ENCODE measurements at places on chromosomes 4 and X. TPM values are rescaled to one million over a fixed set of nuclear protein-coding genes. Genes with fewer than 3 reads are reported as not detected.

- peak; percentile 61 for DNase-seq
These were observed 133.4 kb downstream of the RASL11B start for GRCh38 chr4:52995360-52996030.

DNA sequence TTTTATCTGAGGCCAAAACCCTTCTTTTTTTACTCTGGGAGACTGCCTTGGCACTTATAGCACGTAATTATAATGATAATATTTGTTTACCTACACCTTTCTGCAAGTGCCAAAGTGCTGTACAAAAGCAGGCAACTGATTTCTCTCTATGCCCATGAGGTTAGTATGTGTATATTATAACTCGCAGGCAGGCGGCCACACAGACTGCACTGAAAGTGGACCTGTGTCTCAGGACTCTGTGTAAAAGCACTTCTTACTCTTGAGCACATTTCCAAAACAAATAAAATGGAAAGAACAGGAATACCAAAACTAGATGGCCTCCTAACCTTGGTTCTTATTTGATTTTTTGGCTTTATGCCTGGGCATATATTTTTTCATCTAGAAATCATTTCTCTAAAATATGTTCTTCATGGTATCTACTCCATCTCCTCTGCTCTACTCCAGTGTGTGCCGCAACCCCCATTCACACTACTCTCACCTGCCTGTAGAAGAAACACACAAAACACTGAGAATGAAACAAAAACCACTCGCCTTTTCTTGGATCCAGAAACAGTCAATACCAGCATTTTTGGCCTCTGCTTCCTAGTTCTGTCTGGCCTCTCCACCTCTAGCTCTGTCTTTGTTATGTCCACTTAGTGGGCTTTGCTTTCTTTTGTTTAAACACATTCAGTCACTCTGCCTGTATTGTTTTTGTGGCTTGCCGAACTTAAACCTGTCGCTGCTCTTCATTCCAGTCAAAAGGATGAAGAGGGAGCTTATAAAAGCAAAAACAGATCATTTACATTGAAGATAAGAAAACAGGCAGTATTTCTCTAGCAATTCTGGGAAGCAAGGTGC is 934.5 kb upstream of the TENM3 start:
- DNase-seq: no peak

DNA sequence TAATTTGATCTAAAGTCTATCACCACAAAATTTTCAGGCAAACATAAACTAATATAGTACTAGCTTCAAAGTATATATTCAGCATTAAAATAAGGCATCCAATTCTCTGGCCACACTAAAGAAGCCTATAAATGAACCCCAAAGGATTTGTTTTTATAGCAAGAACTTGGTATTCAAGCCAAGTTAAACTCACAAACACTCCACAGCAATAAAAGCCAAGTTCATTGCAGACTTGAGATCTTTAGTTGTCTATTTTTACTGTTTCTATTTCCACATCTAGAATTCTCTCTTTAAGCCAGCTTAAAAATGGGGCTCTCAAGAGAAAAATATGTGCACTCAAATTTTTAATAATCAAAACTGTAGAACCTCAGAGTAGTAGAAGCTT is 51.1 kb downstream of the WDFY3 start:
- DNase-seq: no peak

- DNase-seq: no peak
These were observed 70.1 kb downstream of the PCYT1B start for GRCh38 chrX:24577091-24577490.

DNA sequence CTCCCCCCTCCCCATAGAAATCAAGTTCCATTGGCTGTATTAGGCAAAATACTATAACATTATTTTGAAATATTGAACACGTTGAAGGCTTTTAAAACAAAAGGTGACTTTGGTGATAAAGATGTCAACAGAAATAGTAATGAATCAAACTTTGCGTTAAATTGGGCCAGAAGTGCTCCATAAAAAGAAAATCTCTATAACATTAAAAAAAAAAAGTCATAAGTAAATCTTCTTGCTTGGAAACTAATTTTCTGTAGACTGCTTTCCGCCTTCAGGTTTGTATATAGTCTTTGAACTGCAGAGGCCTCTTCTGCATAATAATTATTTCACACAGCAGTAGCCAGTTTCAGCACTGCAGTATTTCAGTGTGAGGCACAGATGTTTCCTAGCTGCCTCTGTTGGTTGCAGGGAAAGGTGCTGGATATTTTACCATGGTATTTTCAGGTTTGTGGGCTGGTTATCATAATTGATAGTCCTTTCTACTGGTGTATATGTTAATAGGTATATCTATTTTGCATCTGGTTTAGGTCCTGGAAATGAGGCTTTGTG is 158.9 kb downstream of the KDM6A start:
- no peak for DNase-seq

CXCL10 gene
- total RNA-seq: 0.13 TPM

- peak; percentile 3 for DNase-seq
These were observed 233.6 kb downstream of the EVC2 start for GRCh38 chr4:5474756-5475155.

DNA sequence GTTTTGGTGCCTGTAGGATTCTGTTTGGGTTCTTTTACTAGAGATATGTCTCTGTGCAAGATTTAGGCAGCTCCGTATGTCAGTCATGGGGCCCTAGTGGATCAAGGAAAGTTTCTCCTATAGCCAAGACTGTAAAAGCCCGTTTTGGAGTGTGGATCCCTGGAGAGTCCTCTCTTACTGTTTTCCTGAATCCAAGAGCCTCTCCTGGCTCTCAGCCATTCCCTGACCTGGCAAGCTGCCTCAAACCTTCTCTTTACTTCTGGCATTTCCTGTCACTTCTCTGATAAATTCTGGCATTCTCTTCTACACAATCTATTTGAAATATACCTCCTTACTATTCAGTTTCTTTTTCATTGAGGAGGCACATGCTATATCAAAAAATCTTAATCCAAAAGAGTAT is 41.4 kb downstream of the DCAF12L2 start:
- DNase-seq: no peak

DNA sequence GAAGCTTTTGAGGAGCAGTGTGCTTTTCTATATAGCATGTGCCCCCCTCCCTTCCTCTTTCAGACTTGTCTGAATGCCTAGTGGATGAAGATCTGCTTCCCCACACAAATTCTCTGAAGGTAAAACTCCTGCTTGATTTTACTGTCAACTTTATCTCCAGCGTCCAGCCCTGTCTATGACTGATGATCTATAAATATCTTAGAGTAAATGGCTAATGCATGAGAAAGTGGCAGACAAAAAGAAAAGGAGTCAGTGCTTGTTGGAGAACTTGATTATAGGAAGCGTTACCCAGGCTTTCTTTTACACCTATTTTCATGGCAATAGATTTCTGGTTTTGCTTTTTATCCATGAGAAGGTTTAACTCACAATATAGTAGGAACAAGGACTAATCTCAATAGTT is 168.3 kb upstream of the HS3ST1 start:
- peak; percentile 62 for DNase-seq

Data from bronchial epithelial cell (primary cell).